Natural killer cell (primary cell): ENCODE measurements at places on chromosomes 6 and 20. TPM values are rescaled to one million over a fixed set of nuclear protein-coding genes. Genes with fewer than 3 reads are reported as not detected.
A peak's percentile ranks its signal among the peaks of the same experiment; 100 is the strongest.

DNA sequence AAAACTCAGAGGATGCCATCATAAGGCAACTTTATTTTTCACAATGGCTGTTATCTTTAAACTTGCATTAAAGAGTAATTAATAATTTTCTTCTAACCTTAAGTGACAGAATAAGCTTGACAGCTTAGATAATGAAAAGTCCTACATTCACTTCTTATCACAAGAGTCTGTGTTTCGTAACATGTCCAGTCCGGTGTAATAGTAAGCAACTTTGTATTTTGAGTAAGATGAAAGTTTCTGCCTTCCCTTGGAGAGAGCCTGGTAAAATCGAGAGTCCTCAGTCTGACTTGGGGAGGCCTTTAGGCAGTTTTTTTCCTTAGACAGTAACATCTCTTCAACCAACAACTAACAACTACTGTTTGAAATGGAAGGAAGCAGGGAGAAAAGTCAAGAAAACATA lies 195.6 kb downstream of the GRM1 start:
- DNase-seq, result no peak
- H3K4me3 ChIP-seq, result no peak overlapping the region
- H3K36me3 ChIP-seq, result no peaks in the 10 kb centered on the region
- H3K27ac ChIP-seq, result no peak overlapping the region
- H3K4me1 ChIP-seq, result no peaks in the 10 kb centered on the region
- no peaks in the 10 kb centered on the region for H3K27me3 ChIP-seq

- DNase-seq, result no peak
- peaks cover 12% of the 10 kb centered on the region for H3K27me3 ChIP-seq
- peak overlapping the region; percentile 37 for H3K4me3 ChIP-seq
- H3K36me3 ChIP-seq, result no peaks in the 10 kb centered on the region
- H3K27ac ChIP-seq, result no peak overlapping the region
Observed at GRCh38 chr6:166862978-166863530, 93.3 kb downstream of the RNASET2 start.

DNA sequence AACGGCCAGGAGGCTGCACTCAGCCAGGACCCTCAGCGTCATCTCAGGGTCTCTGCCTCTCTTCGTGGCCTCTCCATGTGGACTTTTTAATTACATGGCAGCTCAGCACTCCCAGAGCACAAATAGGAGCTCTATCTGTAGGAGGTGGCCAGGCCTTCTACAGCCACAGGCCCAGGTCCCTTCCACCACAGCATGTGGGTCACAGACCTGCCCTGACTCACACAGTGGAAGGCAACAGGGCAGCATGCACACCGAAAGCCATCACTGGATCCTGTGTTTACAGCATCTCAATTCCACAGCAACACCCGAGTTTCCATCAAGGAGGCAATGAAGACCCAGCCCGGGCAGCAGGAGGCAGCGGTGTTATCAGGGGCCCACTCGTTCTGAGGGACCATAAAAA lies 65.8 kb upstream of the CD93 start:
- no peak overlapping the region for H3K27ac ChIP-seq
- H3K4me3 ChIP-seq, result no peak overlapping the region
- peaks cover 12% of the 10 kb centered on the region for H3K4me1 ChIP-seq
- DNase-seq, result no peak
- no peaks in the 10 kb centered on the region for H3K27me3 ChIP-seq

Gene HTR1E
- not detected for total RNA-seq

GRCh38 chr6:104537872-104538271 lies 321.8 kb downstream of the HACE1 start:
- H3K27me3 ChIP-seq, result no peaks in the 10 kb centered on the region
- H3K36me3 ChIP-seq, result no peaks in the 10 kb centered on the region
- no peak overlapping the region for H3K27ac ChIP-seq
- H3K4me1 ChIP-seq, result no peaks in the 10 kb centered on the region
- DNase-seq, result no peak
- no peak overlapping the region for H3K4me3 ChIP-seq

- peak; percentile 96 for DNase-seq
- peak within 1 kb of the TSS; percentile 80 for H3K4me3 ChIP-seq
- peaks cover 4% of the 10 kb centered on the region for H3K36me3 ChIP-seq
- H3K27me3 ChIP-seq, result no peaks in the 10 kb centered on the region
Observed at GRCh38 chr6:87589693-87590416, at the start of the genes ORC3 and RARS2. TSS of gene ORC3 (plus strand) at chr6:87590135. CDS start at chr6:87590169, 34 bp downstream. TSS of gene RARS2 (minus strand) at chr6:87589987. CDS start at chr6:87589957, 30 bp downstream.

Gene HSPA1L
- 3.6 TPM for total RNA-seq

DNA sequence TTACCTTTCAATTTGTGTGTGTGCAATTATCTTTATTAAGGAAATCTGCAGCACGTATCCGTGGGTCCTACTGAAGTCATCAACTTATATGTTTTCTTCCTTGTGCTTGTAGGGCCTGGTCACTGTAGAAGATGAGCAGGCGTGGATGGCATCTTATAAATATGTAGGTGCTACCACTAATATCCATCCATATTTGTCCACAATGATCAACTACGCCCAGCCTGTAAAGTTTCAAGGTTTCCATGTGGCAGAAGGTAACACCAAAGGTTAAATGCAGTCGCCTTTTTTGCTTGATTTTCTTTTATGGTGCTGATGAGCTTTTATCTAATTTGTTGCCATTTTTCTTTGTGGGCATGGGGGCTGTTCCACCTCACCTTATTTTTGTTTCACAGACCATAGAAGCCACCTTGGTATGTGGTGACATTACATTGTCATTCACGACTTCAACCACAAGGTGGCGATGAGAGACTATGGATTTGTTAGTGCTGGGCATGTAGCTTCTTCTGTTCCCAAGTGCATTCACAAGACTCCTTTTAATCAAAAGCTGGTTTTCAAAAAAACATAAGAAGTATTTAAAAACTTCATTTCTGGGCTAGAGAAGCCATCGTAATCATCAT lies 106.5 kb upstream of the LAMP5 start:
- H3K4me3 ChIP-seq, result no peak overlapping the region
- H3K4me1 ChIP-seq, result no peaks in the 10 kb centered on the region
- peak; percentile 55 for DNase-seq

Gene BPIFB1
- not detected for total RNA-seq

DNA sequence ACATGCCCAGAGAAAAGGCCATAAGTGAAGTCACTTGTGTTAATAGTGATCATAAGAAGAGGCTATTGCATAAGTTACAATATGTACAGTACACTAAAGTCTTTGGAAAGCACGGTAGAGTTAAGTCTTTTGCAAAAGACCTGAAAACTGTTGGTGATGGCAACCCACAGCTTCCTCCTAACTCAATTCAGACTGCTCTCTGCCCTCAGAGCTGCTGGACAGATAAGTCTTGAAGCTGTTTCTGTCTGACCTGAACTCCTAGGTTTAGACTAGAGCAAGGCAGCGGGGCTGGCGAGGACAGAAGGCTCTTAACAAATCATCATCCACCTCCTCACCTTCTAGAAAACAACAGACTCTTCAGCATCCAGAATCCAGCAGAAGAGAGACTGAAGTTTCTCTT lies 125.4 kb downstream of the CD24 start:
- no peaks in the 10 kb centered on the region for H3K27me3 ChIP-seq
- no peak overlapping the region for H3K4me3 ChIP-seq
- no peak for DNase-seq
- no peak overlapping the region for H3K27ac ChIP-seq

Gene PSORS1C2
- total RNA-seq, result not detected

Gene AGER
- 22.9 TPM for total RNA-seq

DNA sequence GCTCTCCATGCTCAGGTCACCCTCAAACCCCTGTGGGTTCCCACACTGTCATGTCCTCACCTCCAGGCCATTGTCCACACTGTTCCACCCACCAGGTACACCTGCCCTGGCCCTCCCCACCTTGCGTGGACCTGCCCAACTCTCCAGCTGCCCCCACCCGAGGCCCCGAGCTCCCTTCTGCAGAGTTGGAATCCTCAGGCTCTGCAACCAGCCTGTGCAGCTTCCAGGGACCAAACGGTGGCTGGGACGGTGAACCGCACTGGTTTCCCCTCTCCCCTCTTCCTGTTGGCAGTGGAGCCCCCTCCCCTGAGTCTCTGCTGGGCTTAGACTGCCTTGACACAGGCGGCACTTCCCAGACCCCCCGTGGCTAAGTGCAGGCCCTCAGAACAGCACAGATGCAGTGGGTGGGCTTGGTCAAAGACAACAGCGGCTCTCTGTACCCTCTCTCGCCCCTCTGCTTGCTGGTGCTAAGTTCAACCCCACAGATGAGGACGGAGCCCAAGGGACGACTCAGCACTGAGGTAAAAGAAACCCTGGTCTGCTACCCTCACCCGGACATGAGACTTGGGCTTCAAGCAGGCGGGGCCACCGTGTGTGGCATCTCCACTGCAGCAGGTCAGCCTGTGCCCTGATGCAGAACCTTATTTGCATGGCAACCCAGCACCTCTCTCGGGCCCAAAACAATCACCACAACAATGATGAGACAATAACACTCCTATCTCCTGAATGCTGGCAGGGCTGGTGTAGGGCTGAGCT lies 11.0 kb downstream of the ZBP1 start:
- H3K4me1 ChIP-seq, result peaks cover 22% of the 10 kb centered on the region
- no peak overlapping the region for H3K4me3 ChIP-seq
- H3K27ac ChIP-seq, result no peak overlapping the region
- no peaks in the 10 kb centered on the region for H3K27me3 ChIP-seq
- peaks cover 68% of the 10 kb centered on the region for H3K36me3 ChIP-seq

DNA sequence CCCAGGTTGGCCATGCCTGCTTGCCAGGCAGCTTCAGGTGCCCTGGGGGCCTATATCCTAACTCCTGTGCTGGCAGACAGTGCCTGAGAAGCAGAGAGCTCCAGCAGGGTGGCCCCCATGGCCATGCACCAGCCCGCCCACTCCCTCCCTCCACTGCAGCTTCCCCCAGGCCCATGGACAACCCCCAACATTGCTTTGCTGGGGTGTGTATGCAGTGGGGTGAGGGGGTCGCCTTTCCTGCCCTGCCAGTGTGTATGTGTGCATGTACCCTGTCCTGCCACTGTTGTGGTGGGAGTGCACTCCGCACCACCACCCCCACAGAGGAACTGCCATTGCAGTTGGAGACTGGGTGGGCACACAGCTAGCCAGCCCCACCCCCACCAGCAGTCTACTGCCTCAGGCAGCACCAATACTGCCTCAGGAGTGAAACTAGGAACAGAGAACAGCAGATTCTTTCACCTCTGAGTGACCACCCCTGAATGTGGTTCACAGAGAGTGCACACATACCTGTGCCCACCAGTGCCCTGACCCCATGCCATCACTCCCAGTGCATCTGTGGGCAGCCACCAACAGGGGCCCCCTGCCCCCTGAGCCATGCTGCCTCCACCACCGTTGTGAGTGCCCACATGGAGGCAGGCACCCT lies 151.1 kb downstream of the LRRC1 start:
- H3K27ac ChIP-seq, result no peak overlapping the region
- no peaks in the 10 kb centered on the region for H3K36me3 ChIP-seq
- no peaks in the 10 kb centered on the region for H3K27me3 ChIP-seq
